ENCODE measurements at places on chromosomes 1 and 21. TPM values are rescaled to one million over a fixed set of nuclear protein-coding genes. Genes with fewer than 3 reads are reported as not detected.

The ACOT11 gene
- total RNA-seq = 4.8 TPM

DNA sequence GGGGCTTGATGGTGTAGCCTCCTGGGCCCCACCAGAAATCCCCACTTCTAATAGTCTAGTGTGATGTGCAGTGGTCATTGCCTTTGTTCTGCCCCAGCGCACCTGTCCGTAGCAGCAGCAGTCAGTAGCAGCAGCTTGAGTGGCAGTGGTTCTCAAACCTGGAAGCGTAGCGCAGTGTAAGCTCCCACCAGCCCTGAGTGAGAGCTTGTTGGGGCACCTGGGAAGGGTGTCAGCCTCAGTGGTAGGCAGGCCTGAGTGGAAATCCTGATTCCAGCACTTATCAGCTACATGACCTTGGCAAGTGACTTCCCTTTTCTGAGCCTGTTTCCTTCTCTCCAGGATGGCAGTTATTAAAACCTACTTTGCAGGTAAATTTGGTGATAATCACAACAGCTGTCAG lies 41.6 kb upstream of the EPHA8 start:
- no peak for DNase-seq

- DNase-seq = no peak
Observed at GRCh38 chr1:230773396-230774033, 26.3 kb downstream of the CAPN9 start.

GRCh38 chr1:2803086-2803930 lies 1.8 kb upstream of the TTC34 start:
- DNase-seq = no peak
